Stimulated activated CD4-positive, alpha-beta T cell treated with anti-CD3 and anti-CD28 coated beads, Interleukin-1b, Interleukin-23, amount 100 ng/mL, for 1 hour (primary cell): ENCODE measurements at places on chromosomes 2 and 18.

DNA sequence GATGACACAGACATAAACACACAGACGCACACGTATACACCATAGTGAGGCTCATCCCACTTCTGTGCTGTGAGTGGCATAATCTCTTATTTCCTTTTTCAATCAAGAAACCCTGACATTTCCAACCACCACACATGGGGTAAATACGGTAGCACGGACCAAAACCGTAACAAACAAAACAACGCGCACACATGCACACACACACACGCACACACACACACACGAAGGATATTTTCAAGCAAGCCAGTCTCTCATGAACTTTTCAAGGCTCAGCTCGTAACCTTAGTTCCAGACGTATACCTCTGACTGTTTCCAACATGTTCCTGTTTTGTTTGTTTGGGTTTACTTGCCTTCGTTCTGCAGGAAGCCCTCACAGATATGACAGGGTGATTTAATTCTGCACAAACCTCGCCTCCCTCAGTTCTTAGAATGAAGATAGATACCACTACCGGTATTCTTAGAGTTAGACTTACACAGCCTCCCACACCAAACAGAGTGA lies 119.8 kb downstream of the BCL2 start:
- no peak for DNase-seq

DNA sequence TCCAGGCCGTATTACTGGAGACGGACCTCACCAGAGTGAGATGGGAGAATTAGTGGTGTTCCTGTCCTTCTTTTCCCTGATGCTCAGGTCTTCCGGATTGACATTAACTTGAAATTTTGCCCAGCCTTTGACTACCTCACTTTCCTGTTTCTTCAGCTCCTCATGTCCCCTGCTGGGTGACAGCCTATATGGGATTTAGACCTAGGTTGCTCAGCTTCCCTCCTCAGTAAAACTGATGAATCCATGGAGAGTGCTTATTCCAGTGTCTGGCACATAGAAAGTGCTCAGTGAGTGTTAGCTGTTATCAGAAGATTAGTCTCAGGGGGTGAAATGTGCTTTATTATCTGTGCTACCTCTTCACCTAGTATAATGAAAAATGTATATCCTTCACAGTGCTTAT lies 30.0 kb downstream of the CRIM1 start:
- DNase-seq, result no peak

DNA sequence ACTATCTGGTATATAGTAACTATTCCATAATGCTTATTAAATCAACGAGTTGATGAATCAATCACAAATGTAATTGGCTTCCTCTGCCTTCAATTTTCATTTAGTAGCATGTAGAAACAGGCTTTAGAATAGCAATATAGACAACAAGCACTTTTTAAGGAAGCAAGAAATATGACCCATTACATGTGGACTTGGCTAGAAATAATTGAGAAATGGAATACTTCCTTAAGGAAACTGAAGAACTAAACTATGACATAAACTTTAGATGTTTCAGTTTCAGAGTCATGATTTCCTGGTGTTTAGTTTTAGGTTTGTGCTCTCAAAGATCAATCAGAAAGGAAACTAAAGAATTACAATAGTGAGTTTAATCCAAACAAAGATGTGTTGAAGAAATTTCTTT lies 443.8 kb downstream of the MBD2 start:
- DNase-seq, result no peak

DNA sequence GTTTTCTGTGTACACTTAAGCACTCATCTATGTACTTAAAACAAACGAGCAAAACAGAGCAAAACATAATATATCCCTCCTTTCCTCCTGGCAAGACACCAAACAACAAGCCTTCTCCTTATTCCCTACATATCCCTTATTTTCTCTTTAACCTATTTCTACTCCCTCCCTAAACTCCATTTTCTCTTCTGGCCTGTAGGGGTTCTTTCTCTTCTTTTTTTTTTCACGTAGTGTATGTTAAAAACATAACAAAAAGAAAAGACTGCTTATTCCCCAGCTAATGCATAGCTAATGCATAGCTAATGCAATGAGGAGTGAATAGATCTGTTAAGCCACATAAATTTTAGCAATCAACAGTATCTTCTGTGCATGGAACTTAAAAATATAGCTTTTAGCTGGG lies 193.4 kb downstream of the TMEM247 start:
- no peak for DNase-seq

DNA sequence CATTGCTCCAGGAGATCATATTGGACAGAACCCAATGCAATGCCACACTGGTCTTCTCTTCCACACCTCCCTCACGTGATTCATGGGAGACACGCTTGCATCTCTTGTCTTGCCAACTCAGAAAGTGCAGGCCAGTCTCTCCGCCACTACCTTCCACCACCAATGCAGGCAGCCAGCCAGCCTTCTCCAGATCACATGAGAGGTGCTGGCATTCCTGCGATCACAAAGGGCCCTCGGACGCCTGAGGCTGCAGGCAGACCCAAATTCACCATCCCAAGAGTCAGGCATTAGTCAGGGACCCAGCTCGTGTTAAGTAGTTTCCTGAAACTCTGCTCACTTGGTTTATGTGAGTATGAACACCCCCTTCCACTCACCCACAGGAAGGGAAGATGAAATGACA lies 437.0 kb upstream of the ETAA1 start:
- no peak for DNase-seq

DNA sequence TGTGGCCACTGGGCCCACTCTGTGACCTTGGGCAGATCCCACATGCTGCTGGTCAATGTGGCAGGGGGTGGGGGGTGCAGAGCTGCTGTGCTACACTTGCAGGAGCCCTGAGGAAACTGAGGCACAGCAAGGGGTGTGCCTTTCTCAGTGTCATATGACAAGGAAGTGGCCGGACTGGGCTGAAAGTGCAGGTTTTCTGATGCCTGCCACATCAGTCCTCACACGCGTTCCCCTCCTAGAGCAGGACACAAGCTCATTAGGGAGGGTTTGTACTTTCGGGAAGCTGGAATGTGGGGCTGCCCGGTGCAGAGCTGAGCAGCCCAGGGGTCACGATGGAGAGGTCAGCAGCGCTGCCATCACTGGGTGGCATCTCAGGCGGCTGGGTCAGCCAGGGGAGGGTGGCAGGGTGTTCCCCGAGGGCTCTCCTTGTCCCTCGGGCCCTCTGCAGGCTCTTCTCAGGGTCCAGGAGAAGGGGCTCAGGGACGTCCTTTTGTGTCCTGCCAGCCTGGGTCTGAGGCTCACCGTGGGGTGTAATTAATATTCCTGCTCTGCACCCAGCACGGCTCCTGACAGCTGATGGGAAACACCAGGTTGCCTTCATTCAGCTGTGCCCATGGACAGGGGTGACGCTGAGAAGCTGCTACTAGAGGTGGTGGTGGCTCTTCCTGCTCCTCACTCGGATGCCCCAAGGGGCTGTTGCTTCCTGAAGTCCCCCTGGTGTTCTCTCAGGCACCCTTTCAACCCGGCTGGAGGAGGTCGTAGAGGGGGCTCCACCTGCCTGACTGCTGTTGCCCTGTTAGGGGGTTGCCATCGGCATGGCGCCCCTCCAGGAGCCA lies 62.1 kb upstream of the HDAC4 start:
- DNase-seq, result no peak

DNA sequence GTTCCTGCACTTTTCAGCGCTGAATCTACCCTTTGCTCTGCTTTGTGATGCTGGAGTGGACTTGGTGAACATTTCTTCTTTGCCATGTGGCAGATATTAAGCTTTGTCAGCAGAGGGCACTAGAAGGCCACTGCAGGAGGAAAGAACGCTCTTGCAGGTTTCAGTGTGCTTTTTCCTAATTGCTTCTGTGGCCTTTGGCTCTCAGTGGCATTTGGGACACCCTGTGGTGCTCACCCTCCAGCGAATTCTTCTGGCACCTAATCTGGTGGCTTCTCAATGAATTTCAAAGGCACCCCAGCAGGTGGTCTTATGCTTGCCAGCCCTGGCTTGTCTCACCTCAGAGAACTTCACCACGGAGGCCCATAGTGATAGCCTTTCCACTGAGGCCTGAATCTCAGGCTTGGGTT lies 146.7 kb downstream of the MYO3B start:
- no peak for DNase-seq

DNA sequence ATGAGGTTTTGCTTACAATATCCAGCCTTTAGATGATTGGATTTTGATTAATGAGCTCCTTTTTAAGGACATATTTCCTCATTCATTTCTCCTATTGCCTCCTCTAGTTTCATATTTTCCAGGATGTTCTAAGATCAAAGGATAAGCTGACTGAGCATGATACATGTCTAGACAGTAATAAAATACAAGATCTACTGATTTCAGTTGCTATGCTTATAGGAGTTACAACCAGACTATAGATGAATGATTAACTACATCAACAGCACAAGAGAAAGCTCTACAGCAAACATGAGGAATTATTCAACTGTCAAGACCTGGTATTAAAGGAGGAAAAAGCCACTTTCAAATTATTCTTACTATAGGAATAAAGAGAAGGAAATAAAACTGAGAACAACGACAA lies 85.0 kb upstream of the LINC00305 start:
- no peak for DNase-seq

DNA sequence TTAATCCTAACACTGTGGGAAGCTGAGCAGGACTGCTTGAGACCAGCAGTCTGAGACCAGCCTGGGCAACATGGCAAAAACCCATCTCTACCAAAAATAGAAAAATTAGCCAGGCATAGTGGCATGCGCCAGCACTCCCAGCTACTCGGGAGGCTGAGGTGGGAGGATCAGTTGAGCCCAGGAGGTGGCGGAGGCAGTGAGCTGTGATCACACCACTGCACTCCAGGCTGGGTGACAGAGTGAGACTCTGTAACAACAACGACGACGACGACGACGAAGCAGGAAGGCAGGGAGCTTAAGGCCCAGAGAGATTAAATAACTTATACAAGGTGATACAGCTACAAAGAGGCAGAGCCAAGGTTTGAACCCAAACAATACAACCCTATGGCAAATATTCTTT lies 37.3 kb downstream of the CFAP36 start:
- DNase-seq, result no peak

DNA sequence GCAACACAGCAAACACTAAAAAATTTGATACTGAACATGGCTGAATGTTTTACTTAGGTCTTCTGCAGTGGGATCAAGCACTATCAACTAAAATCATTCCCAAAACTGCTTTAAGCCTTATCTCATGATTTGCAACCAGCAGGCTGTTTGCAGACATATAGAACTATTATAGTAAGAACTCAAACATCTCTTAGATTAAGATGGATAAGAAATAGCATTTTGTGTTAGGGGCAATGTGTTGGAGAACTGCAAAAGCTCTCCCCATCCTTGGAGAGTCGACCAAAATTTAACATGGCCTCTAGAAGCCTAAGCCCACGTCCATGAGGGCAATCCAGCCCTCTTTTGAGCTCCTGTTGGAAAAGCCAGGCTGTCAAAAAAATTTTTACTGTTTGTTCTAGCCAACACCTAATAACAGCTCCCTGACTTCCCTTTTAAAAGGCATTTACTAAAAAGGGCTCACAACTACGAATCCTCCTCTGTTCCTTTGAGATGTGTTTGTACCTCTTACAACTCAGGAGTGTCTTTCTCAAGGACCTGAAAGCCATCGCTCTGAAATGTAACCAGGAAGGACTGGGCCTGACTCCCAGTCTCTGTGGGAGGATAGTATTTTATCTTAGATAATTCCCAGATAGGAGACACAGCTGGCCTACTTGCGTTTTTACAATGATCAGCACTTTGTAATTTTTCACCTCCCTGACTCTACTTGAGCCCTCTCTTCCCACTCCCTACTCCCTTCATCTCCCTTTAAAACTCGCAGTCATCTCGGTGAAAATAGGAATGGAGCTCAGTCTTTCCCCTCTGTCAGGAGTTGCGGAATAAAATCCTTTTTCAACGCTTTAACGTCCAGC lies 1.4 kb downstream of the KRCC1 start:
- DNase-seq, result no peak

- no peak for DNase-seq
These were observed 8.3 kb upstream of the VWA3B start for GRCh38 chr2:98078701-98079100.

GRCh38 chr2:142877216-142877838 lies at the start of gene KYNU:
KYNU (plus strand) TSS chr2:142877664; CDS start chr2:142885368, 7,704 bp downstream.
- no peak for DNase-seq

GRCh38 chr2:207040696-207041095 lies 101.4 kb downstream of the CPO start:
- no peak for DNase-seq

GRCh38 chr2:47639467-47639866 lies 143.5 kb upstream of the MSH6 start:
- no peak for DNase-seq

DNA sequence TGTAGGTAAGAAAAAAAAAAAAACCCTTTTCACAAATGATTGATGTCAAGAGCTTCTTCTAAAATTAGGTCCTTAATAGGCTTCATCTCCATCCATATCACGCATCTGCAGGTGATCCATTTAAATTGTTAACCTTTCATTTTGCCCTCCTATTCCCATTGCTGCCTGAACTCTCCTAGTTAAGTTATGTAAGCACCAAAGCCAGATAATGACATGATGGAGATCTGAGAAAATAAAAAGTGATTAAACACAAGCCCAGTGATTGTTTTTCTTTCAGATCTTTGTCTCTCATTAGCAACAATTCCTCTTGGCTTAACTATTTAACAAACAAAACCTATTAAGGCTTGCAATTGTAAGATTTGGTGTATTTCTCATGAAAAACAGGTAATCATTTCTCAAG lies 20.0 kb downstream of the LANCL1 start:
- DNase-seq, result no peak

DNA sequence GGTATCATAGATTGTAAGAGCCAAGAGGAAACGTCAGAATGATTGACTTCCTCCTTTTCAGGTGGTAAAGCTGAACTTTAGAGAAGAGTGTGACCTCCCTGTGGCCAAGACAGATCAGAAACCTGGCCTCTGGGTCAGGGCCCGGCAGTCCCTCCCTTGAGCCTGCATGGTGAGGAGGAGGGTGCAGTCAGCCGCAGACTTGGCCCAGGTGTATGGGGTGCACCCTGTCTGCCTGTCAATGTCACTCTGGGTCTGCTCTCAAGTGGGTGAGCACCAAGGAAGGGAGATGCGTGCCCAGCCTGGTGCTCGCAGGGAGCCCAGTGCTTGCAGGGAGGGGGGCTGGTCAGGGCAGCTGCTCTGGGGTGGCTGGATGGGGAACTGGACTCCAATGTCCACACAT lies 134.4 kb upstream of the SNTG2 start:
- no peak for DNase-seq

- DNase-seq, result no peak
These were observed 76.3 kb downstream of the ANTXR1 start for GRCh38 chr2:69089266-69089665.

DNA sequence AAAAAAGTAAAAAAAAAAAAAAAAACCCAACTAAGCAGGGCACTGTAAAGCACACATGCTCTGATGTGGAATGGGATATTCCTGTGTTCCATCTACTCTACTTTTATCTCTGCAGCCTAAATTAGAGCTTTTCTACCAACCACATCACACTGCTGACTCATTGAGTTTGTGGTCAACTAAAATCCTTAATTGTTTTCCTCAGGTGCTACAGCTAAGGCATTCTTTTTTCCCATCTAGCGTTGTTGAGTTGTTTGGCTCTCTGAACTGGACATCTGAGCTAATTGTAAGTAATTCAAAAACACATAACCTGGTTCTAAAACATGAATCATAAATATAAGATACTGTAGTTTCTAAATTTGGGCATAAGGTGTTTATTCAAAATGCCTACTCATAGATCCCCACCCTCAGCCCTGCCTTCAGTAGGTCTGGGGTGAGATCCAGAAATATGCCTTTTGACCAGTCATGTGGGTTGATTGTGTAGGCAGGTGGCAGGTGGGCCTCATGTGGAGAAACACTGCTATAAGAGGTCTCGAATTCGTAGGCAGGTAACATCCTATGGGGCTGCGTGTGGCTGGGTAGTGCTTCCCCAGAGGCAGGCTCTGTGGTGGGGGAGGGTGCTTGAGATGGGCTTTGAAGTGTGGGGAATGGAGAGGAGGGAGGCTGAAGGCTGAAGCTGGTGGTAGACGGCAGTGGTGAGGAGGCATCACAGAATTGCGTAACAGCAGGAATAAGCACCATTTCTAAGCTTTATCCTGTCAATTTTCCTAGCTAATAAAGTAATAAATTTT lies 27.2 kb downstream of the ANKRD29 start:
- DNase-seq, result no peak
